ENCODE measurements at places on chromosomes 7 and 10.

GRCh38 chr7:15515252-15515651, 46.6 kb downstream of the AGMO start:
- DNase-seq: no peak

- DNase-seq: no peak
These were observed 5.3 kb upstream of the KLRG2 start for GRCh38 chr7:139488810-139489209.

DNA sequence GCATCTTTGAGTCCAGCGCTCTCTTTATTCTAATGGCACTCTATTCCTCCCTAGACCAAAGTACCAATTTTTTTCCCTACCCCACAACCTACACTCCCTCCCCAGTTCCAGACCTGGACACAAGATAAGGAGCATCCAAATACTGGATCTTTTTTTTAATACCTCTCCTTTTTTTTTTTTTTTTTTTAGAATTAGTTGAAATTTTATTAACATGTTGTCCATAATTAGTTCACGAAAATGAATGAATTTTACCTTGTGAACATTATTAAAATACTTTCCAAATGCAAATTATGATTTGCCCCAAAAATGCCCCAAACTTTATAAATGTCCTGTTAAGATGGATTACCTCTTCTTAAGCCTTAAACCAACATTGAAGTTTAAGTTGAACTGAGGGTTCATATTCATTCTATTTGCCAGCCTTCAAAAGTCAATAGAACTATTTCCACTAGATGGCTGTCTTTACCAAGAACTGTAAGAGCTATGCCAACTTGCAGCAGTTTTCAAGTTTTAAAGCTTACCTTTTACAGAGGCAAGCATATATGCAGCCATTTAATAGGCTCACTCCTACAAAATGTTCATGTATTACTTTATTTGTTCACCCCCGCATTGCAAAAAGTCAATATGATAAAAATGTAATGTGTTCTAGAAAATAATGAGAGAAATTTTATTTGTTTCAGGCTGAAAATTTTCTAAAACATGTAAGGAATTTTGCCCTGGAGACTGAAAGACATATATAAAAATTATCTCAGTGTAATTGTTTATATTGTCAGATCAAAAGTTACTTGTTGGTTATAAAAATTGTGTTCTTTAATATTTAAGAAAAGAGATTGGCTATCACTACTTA, 39.7 kb upstream of the TNKS2 start:
- DNase-seq: peak; percentile 13

GRCh38 chr7:18941207-18941606, 176.2 kb downstream of the TWIST1 start:
- no peak for DNase-seq

DNA sequence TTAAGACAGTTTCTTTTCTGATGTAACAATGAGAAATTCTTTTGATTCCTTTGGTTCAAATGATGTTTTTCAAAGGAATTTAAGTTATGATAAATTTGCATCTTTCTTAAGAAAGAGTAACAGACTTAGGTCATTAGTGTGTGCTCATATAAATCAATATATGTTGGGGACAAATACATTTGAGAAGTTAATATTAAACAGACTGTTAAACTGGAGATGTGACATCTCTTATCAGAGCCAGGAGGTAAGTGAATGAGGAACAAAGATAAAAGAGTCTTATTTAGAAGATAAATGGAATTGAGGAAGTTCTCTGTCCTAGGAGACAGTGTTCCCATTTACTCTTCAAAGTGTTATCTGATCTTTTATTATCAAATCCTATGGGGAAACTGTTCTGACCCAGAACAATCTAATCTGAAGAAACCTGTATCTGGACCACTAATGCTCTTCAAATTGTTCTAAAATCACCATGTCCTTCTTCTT, 104.8 kb upstream of the LAMB4 start:
- no peak for DNase-seq

- DNase-seq: peak; percentile 56
These were observed 84.0 kb downstream of the GSAP start for GRCh38 chr7:77331938-77332695.

DNA sequence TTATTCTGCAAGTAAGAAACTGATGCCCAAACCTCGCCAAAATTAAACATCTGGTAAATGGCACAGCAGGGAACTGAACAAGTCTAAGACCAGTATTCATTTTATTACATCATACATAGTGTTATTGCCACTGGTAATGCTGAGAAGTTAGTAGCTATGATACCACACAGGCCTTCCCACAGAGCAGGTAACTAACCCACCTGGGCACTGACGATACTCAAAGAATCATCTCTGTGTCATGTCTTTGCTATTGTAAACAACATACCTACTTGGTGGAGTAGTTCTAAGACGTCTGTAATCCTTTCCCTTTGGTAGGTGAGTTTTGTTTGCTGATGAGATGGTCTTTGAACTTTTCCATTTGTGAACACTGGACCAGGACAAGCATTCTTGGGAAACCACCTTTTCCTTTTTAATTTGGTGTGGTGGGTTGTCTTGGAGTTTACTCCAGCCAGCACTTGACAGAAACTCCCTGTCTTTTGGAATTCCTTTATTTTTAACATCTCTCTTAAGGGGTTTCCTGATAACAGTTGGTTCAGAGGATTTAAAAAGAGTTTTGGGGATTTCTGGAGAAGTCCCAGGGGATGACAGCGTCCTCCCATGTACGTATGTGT, 40.9 kb downstream of the PDSS1 start:
- peak; percentile 27 for DNase-seq

DNA sequence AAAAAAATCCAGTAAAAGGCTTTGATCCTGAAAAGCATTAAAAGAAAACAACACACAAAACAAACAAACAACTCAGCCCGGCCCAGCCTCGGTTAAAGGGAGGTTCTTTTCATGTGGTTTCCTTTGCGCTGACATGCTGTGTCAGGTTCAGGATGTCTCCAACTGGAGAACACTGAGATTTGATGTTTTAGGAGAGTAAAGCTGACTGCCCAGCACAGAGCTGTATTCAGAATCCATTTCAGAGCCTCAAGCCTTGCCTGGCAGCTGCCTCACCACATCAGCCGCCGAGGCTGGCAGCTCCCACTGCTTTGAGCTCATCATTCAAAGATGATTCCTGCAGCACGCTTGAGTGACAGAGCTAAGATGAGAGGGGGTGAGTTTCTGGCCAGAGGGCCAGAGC, 205.8 kb upstream of the LYZL1 start:
- no peak for DNase-seq

DNA sequence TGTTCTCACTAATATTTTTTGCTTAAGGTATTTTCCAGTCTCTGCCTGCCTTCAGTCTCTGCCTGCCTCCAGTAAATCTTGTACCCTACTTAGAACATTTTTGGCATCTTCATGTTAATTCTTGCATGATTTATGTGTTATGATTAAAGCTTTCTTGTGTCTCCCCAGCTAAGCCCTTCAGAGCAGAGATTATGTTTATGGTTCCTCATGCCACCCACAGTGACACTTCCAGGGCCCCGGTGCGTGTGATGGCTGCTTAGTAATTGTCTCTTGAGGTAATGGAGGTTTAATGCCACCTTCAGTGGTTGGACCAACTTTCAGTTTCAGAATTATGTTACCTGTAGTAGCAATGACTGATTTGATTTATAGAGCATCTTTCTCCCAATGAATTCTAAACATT, 70.6 kb upstream of the MET start:
- DNase-seq: no peak

Measured in GM06990 (cell line).